Cortex of kidney (tissue), 1 donor: ENCODE measurements at places on chromosomes 16 and 17.

DNA sequence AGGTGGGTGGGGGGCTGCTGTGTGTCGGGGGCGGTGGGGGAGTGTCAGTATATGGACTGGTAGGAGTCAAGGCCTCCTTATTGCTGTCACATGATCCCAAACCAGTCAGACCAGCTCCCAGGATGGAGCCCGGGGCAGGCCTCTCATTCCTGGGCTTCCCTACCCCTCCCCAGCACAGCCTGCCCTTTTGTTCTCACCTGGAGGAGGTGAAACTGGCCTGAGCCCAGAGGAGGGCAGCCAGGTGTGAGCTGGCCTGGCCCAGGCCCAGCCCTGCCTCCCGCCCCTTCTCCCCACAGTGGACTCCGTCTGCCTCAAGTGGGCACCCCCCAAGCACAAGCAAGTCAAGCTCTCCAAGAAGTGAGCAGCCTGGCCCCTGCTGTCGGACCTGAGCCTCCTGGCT lies 4.6 kb downstream of the PRSS8 start:
- DNase-seq = no peak

DNA sequence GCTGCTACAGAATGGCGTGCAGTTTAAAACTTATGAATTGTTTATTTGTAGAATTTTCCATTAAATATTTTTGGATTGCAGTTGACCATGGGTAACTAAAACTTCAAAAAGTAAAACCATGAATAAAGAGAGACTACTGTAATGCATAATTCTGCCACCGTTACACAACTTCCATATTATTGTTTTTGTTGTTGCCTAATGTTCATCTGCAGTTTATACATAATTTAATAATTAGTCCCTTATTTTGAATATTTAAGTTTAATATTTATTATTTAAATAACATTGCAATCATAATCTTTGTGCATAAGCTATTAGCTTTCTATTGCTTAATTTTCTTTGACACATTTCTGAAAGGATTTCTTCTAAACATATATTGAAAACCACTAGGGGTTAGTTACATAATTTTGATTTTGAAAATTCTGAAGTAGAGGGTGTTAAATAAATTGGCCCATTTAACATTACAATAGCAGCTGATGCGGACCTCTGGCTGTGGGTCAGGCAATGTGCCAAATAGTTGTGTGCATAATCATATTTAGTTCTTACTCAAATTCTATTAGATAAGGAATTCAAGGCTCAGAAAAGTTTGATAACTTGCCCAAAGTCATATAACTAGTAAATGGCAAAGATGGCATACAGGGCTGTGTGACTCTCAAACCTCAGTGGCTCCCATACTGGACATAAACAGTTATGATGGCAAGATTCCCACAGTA lies 31.1 kb downstream of the PPM1E start:
- no peak for DNase-seq

- DNase-seq = no peak
These were observed 3.7 kb downstream of the KRT24 start for GRCh38 chr17:40699853-40700252.

- DNase-seq = no peak
These were observed 275.1 kb upstream of the HSBP1 start for GRCh38 chr16:83532634-83533033.

DNA sequence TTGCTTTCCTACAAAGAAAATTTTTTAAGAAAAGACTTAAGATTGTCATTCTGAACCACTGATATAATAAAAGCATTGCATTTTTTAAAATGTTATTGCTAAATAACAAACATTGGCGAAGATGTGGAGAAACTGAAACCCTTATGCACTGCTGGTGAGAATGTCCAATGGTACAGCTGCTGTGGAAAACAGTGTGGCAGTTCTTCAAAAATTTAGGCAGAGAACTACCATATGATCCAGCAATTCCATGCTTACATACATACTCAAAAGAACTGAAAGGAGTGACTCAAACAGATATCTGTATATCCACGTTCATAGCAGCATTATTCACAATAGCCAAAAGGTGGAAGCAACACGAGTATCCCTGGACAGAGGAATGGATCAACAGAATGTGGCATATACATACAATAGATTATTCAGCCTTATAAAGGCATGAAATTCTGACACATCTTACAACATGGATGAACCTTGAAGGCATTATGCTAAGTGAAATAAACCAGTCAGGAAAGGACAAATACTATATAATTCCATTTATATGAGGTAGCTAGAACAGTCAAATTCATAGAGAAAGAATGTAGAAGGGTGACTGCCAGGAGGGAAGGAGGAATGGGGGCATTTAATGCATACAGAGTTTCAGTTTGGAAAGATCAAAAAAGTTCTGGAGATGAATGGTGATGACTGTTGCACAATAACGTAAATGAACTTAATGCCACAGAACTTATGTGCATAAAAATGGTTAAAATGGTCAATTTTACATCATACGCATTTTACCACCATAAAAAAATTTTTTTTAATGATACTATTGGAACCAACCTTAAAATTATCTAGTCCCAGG lies 92.1 kb downstream of the CACNG1 start:
- DNase-seq = no peak

DNA sequence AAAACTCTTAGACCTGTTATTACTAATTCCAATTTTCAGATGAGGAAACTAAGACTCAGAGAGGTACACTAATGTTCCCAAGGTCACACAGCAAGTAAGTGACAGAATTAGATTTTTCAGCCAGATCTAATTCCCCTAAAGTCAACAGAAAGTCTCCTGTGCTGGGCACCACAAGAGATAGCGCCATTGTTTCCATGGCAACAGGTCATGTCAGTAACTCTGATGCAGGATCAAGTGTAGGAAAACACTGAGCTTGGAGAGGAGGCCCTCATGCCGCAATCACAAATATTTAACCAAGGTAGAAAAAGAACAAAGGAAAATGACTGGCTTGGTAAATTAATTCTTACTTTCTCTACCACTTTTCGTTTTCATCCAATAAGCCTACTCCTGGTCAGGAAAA lies 166.0 kb upstream of the CDH13 start:
- no peak for DNase-seq

DNA sequence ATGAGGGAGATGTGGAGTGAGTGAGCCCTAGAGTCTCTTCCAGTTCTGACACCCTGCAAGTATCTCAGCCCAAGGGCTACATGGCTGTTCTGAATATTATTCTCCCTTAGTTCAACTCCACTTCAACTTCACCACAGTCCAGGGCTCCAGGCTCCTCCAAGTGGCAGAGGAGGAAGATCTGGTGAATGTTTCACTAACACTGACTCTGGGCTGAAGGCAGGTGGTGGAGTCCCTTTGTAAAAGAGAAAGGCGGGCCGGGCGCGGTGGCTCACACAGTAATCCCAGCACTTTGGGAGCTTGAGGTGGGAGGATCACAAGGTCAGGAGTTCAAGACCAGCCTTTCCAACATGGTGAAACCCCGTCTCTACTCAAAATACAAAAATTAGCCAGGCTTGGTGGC lies 13.6 kb downstream of the CCDC92B start:
- no peak for DNase-seq

GRCh38 chr16:85544016-85544415 lies 69.1 kb upstream of the GSE1 start:
- DNase-seq = no peak

GRCh38 chr17:51079049-51079448 lies 41.6 kb downstream of the SPAG9 start:
- DNase-seq = no peak

- DNase-seq = no peak
These were observed 43.9 kb downstream of the MEAK7 start for GRCh38 chr16:84460406-84461028.

DNA sequence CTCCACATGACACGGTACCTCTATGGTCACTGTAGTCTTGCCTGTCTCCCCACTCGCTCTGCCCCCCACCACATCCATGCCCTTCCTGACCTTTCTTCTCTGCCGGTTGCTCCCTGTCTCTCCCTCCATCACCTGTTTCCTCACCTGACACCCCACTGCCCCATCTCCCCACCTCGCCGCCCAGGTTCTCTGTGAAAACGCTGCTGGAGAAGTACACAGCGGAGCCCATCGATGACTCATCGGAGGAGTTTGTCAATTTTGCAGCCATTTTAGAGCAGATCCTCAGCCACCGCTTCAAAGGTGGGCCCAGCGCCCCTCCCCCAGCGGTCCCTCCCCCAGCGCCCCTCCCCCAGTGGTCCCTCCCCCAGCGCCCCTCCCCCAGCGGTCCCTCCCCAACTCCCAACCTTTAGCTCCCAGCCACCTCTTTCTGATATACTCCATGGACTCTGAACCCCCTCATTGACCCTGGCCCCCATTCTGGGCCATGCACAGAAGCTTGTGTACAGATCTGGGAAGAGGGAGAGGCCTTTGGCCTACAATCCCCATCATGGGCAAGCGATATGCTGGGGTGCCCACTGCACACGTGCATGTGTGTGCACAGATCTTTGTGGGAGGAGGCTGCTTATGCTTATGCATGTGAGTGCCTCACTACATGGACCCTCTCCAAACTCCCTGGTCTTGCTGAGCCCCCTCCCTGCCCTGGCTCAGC lies 4.1 kb downstream of the RUNDC3A start:
- no peak for DNase-seq

GRCh38 chr16:55756963-55757362 lies 75.9 kb downstream of the CES1 start:
- DNase-seq = no peak

- DNase-seq = no peak
These were observed 27.3 kb downstream of the SLFN11 start for GRCh38 chr17:35345926-35346771.

GRCh38 chr16:79639576-79640311 lies 39.2 kb upstream of the MAF start:
- DNase-seq = no peak

DNA sequence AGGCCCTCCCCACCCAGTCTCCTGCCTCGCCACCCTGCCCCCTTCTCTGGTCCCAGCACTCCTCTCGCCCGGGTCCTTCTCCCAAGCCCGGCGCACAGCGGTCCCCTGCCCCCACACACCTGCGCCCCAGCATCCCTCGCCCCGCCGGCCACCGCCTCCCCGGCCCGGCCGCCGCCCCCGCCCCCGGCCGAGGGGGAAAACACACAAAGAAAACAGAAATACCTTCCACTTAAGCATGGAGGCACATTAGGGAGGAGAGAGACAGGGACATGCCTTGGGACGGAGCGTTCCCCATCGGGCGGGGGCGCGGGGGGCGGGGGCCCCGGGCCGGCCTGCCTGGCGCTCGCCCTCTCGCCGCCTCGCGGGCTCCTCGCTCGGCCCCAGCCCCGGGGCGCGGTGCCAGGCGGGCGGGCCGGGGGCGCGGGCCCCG lies 326 bp downstream of the SRCIN1 start:
- no peak for DNase-seq

- DNase-seq = no peak
These were observed 4.1 kb downstream of the AOC3 start for GRCh38 chr17:42855048-42855596.

- DNase-seq = no peak
These were observed 981 bp downstream of the BEAN1 start for GRCh38 chr16:66427871-66428681.

- DNase-seq = no peak
These were observed 22.7 kb downstream of the UNC13D start for GRCh38 chr17:75821552-75821951.

GRCh38 chr17:27256225-27257030 lies 37.5 kb upstream of the WSB1 start:
- DNase-seq = no peak

DNA sequence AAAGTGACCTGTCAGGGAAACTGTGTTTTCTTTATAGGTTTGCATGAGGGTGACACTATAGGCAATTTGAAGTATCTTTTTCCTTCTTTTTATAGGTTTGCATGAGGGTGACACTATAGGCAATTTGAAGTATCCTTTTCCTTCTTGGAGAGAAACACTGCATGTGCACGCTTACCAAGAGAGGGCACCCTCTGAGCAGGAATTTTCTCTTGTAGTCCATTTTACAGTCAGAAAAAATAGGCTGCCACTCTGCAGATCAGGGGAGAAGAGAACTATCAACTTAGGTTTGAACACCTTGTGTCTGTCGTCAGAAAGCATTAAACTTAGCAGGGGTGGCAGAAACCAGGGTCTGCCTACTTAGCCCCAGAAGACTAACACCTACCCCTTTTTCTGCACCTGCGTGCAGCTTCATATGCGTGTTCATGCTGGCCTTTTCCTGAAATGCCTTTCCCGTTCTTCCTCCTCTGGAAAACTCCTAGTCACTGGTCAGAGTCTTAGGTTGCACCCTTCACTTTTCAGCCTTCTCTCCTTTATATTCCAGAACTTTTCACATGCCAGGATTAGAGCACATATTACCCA lies 16.4 kb upstream of the SMIM36 start:
- no peak for DNase-seq

DNA sequence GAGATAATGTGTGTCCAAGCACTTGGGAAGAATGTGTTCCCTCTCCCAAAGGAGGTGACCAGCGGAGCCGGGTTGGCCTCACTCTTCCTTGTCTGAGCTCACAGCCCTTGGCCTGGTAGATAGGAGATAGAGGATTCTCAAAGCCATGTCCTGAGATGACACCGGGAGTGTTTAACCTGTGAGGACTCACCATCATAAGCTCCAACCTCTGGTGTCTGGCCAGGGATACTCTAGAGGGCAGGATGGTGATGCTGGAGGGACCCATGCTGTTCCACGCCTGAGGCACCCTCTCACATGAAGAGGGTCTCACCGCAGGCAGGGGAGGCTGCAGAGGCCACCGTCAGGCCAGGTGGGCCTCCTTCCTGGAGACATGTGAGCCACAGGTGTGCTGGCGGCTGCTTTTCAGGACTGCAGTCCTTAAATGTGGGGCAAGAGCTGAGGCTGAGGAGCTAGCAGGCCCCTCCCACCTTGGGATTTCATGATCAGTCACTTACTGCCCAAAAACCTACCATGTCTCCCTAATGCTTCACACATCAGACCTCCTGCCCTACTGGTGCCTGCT lies 6.6 kb upstream of the ZNF629 start:
- no peak for DNase-seq

DNA sequence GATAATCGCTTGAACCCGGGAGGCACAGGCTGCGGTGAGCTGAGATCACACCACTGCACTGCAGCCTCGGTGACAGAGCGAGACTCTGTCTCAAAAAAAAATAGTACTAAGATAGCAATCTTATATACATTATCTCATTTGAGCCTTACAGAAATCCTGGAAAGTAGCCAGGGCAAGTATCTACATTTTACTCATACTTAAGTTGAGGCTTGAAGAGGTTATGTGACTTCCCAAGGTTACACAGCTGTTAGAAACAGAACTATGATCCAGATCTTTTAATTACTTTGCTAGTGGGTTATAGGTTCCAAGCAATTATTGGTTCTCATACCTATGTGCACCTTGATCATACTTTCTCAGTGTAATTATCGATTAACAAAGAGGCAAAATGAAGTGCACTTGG lies 15.4 kb downstream of the C17orf78 start:
- no peak for DNase-seq

DNA sequence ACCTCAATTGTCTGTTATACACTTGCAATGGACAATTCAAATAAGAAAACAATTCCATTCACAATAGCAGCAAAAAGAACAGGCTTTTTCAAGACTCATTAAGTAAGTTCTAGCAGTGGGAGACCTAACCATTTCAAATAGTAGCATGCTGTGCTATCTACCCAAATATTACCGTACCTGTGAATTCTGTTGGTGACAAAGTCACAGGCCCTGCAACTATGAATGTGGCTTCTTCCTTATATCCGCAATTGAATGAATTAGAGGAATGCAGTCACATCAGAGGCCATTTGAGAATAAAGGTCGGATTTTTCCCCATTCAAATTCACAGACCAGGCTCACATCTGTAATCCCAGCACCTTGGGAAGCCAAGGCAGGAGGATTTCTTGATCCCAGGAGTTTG lies 800 bp upstream of the NME4 start:
- no peak for DNase-seq
